Esophagus squamous epithelium (tissue), 5 donors: ENCODE measurements at places on chromosomes 6 and 20.

DNA sequence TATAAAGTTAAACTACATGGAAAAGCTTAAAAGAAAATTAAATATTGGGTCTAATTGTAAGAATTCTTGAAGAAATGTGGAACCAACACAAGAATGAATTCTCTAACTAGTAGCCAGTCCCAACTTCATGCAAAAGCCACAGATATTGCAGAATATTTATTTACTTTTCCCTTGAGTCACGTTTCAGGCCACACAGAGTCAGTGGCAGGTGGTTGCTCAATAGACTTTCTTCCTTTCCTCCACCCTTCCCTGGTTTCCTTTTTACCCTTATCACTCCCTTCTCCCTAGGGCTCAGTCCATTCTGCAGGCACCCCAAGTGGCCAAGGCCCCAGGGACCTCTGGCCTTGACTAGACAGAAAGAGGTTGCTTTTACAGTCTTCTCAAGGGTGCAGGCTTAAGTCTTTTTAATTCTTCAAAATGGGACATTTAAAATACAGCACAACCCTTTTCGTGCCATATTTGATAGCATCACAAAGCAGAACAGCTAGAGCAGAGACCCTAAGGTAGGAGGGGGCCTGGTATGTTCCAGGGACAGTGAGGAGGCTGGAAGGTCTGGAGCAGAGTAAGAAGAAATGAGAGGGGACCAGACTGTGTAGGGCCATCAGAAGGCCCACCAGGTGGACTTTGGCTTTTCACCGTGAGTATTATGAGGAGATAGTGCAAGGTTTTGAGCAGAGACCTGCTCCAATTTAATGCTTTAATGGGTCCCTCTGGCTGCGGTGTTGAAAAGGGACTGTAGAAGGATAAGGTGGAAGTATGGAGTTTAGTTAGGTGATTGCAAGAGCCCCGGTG is 65.0 kb downstream of the HDDC2 start:
- no peak for DNase-seq

- DNase-seq: no peak
Measured at GRCh38 chr6:163226836-163227485, 187.6 kb upstream of the QKI start.

DNA sequence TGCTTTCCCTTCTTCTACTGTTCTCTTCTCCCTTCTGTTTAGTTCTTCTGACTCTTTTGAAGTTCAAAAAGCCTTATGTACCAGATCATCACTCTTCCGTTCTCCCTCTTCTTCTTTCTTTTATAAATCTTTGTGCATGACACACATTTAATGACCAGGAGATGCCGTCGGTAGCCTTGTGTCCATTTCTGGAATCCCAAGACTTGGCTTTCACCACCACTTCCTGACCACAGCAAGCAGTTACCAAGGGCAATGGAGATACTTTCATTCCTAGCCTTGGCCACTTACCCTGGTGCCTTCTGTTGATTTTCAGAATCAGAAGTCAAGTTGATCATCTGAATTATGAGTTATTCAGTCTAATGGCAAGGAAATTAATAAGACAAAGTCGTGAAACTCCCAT is 268.5 kb upstream of the QKI start:
- DNase-seq: no peak

GRCh38 chr6:126529637-126530362 is 189.9 kb downstream of the CENPW start:
- DNase-seq: no peak

DNA sequence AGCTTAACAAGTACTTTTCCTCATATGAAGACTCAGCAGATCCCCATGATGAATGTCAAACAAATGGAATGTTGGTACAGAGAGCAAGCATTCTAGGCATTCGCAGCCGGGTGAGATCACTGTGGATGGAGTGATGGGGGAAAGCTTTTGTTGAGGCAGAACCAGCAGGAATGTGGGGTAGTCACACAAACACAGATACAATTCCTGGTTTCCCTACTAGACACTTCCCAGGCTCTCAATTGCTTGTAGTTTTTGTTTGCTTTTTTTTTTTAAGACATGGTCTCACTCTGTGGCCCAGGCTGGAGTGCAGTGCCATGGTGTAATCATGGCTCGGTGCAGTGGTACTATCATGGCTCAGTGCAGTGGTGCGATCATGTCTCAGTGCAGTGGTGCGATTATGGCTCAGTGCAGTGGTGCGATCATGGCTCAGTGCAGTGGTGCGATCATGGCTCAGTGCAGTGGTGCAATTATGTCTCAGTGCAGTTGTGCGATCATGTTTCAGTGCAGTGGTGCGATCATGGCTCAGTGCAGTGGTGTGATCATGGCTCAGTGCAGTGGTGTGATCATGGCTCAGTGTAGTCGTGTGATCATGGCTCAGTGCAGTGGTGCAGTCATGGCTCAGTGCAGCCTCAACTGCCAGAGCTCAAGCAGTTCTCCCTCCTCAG is 15.4 kb upstream of the IER3 start:
- no peak for DNase-seq

GRCh38 chr6:42185597-42185996 is 9.2 kb downstream of the GUCA1B start:
- no peak for DNase-seq
